RWPE2 (cell line): ENCODE measurements at places on chromosomes 6 and 20.
A peak's percentile ranks its signal among the peaks of the same experiment; 100 is the strongest.

DNA sequence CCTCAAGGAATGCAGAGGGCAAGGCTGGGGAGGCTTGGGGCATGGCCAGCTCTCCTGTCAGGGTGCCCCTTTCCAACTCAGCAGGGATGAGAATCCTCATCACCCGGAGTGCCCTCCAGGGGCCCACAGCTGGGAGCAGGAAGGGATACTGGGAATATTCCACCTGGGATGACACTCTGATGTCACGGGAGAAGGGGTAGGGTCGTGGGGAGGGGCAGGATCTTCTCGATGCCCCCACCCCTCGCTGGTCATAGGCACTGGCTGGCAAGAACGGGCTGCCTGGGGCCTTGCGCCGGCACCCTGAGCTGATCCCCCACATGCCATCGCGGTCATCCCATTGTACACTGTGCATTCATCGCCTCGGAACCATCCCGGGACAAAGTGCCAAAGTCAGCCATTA is 10.6 kb upstream of the NXT1 start:
- no peak for DNase-seq

GRCh38 chr6:17965397-17965796 is 22.0 kb downstream of the KIF13A start:
- DNase-seq, result no peak

GRCh38 chr6:79469376-79470246 is 67.6 kb downstream of the LCA5 start:
- DNase-seq, result no peak

GRCh38 chr20:44030394-44030793 is 115.7 kb downstream of the TOX2 start:
- peak; percentile 56 for DNase-seq

DNA sequence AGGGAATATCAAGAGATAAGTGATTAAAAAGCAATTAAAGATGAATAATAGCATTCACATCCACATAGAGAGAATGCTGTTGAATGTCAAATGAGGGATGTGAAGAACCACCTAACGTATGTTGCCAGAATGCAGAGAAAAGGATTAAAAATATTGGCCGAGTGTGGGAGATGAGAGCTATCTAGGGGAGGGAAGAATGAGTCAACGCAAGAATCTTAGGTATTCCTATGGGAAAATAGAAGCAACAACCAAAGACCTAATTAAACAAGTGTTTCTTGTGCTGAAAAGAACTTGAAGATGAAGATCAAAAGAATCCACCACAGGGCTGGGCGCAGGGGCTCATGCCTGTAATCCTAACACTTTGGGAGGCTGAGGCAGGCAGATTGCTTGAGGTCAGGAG is 12.2 kb upstream of the RSPH3 start:
- no peak for DNase-seq
